ENCODE measurements at places on chromosomes 1 and 21. TPM values are rescaled to one million over a fixed set of nuclear protein-coding genes. Genes with fewer than 3 reads are reported as not detected.

The OPTC gene
- not detected for total RNA-seq

The TAL1 gene
- 20.4 TPM for total RNA-seq

The CRYBG2 gene
- not detected for total RNA-seq

- no peak for DNase-seq
Measured at GRCh38 chr1:14254251-14254650, 344.2 kb upstream of the KAZN start.

DNA sequence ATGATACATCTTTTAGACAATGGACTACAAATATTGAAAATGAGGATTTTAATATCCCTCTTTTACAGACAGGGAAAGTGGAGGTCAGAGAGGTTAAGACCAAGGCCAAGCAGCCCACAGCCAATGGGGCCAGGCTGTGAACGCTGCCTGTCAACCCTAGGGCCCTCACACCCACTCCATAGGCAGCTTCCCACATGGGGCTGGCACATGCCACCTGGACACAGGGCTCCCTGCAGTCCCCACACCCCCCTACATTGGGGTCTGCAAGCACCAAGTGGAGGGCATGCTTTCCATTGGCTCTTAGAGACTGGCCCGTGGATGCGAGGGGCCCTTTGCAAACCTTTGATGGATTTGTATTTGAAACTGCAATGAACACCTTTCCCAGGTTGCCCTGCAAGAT, 348.5 kb upstream of the VAMP3 start:
- no peak for DNase-seq

The HMGCS2 gene
- not detected for total RNA-seq

DNA sequence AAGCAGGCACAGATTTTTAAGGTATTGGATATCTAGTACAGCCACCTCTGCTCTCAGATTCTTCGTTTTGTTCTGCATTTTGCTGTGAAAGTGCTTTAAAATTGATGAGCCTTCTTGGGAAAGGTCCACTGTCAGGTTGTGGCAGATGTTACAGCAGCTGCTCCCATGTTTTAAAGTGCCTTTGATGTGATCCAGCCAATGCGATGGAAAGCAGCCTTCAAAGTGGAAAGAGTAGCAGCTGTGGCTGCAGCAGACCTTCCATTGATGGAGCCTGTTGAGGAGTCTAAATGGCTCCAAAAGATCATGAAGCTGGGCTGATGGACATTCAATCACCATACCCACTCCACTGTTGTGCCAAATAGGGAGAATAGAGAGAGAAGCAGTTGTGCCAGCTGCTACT, 816.9 kb downstream of the PLA2G4A start:
- DNase-seq: no peak

DNA sequence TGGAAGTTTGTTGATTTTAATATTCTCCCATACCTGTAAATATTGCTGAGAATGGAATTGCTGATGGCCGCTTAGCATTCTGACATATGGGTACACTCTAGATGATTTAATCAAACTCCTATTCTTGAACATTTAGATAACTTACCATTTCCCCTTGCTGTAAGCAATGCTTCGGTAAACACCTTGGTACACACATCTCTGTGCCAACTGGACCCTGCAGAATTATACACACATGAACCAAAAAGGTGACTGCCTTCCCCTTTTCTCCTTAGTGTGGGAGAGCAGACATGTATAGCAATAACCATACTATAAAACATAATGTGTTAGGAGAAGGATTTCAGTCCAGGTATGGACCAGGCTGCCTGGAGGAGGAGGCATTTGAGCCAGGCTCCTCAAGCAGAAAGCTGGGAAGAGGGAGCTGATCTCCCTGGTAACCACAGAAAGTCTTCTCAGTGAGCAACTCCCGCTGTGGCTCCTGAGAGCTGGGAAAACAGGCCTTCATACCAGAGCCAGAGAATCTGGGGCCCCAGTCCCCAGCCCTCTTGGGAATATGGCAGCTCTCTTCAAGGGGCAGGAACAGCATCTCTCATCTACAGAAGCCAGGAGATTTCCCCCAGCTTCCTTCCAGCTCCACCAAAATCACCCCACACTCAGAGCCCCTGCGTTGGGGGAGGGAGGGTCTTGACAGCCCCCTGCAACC, 33.9 kb upstream of the CSF1 start:
- no peak for DNase-seq

GRCh38 chr1:7902478-7903085, 38.1 kb downstream of the TNFRSF9 start:
- peak; percentile 22 for DNase-seq

The HJV gene
- total RNA-seq: not detected

GRCh38 chr1:160942926-160943325, 11.7 kb downstream of the ITLN2 start:
- DNase-seq: no peak

The OR2AK2 gene
- not detected for total RNA-seq

The IL20 gene
- total RNA-seq: not detected

DNA sequence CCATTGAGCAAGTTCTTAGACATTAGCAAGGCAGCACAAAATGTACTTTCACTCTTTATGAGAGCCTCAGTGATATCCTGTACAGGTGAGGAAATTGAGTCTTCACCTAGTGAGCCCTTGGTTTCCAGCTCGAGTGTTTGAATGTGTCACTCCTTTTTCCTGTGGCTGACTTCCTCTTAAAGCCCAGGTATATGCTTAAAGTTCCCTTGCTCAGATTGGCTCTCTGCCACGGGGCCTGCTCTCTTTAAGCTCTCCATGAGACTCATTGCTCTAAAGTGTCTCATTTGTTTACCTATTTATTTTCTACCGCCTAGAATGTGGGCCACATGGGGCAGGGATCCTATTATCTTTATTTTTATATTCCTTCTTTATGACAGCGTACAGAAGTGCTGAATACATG, 324.9 kb downstream of the SIPA1L2 start:
- DNase-seq: no peak

The MAEL gene
- not detected for total RNA-seq

The CXADR gene
- total RNA-seq: 10.7 TPM

The FAM78B gene
- not detected for total RNA-seq

Data from glomerular endothelial cell (primary cell).